ENCODE measurements at places on chromosomes 16 and 17. TPM values are rescaled to one million over a fixed set of nuclear protein-coding genes. Genes with fewer than 3 reads are reported as not detected.

DYNLL2 gene
- 18.6 TPM for total RNA-seq

HLF gene
- 0.05 TPM for total RNA-seq

DCTPP1 gene
- 111 TPM for total RNA-seq

CCDC40 gene
- 7.0 TPM for total RNA-seq

LITAFD gene
- not detected for total RNA-seq

USP43 gene
- total RNA-seq, result 21.7 TPM

TBC1D28 gene
- total RNA-seq, result not detected

PRDM7 gene
- total RNA-seq, result not detected

ZNRF1 gene
- total RNA-seq, result 17.2 TPM

KRTAP3-2 gene
- total RNA-seq, result not detected

Measured in HT-29 (cell line).